ENCODE measurements at places on chromosomes 11 and 22.

- no peak for DNase-seq
Observed at GRCh38 chr11:123707206-123707605, 34.3 kb downstream of the ZNF202 start.

DNA sequence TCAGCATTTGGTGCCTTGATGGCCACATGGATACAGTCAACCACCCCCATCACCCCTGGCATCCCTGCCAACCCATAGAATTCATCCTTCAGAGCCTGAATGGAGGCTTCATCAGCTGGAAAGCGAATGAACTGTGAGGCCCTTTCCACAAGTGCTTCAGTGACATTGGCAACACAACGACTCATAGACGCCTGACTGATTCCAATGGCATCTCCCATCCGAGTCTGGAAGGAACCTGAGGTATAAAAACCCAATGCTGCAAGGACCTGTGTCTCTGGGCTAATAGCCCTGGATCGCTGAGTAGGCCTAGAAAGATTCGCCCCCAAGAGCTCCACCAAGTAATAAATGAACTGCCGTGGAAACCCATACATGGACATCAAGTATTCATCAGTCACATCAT lies 1.3 kb downstream of the HARBI1 start:
- DNase-seq: no peak

DNA sequence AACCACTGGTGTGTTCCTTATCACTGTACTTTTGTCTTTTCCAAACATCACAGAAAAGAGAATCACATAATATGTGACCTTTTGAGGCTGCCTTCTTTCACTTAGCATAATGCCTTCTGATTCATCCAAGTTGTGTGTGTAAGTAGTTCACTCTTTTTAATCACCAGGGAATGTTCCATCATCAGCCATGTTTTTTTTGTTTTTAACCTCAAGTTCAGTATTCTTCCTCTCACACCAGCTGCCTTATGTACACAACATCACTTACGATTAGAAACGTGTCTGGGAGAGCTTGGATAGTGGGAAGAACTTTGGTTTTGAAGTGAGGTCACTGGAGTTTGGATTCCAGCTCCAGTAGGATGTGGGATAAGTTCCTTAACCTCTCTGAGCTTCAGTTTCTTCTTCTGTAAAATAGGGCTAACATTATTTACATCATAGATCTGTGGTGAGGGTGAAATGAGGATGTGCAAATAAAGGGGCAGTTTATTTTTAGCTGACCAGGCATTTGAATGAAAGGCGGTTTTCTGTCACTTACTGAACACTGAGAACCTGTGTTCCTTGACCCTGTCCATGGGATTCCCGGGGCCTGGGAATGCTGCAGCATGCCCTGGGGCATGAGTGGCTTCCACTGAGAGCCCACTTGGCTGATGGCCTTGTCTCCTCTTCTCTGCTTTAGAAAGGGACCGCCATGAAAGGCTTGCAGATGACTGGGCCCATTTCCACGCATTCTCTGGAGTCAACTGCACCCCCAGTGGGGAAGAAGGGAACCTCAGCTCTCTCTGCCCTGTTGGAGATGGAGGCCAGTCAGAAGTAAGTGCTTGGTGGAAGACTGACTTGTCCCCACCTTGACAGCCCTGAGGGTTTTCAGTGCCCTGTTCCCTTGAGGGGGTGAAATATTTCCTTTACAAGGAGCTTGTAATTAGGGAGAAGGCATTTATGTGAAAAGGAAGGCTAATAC lies 92.6 kb downstream of the DEPDC5 start:
- DNase-seq: no peak

DNA sequence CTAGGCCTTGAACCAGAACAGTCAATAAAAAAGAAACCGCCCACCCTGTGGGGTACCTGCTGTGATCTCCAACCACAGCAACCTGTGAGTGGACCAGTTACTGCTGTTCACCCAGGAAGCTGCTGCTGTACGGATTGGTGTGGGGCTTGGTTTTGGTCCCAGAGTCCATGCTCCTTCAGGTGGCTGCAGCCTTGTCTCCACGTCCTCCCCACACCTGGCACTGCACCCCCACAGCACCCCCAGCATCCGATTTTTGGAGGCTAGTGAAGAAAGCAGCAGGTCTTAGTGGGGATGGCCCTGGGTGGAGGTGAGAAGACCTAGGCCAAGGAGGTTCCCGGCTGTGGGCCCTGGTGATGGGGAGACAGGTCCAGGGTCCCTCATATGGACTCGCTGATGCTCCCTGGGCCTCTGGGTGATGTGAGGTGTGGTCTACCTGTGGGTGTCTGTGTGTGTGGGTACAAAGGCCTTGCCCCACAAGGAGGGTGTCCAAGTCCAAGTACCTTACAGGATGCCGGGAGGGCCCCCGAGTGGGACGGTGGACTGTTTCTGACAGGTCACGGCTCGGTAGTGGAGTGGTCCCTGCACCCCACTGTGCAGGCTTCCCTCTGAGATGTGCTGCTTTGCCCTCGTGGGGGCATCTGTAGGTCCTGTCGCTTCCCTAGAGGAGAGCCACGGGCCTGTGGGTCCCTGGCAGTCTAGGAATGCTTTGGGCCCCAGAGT lies 283.4 kb downstream of the TBC1D22A start:
- DNase-seq: peak; percentile 5

DNA sequence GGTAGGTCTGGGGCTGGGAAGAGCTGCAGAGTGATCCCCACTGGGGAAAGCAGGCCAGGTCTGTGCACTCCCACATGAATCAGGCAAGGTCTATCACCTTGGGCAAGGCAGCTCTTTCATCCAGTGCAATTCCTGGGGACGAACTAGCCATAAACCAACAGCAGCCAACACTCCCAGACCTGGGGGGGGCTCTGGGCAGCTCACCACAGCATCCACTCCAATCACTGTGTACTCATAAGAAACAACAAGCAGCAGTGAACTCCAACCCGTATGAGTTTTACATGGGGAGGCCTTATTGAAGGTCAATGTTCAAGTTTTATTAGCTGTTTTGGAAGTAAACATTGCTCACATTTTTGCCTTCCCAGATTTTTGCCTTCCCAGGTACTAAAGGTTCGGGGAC lies 157.4 kb upstream of the NAV2 start:
- DNase-seq: no peak

GRCh38 chr11:61004761-61005181 lies 33.3 kb downstream of the CD6 start:
- DNase-seq: no peak

GRCh38 chr11:102458548-102458947 lies 6.0 kb upstream of the TMEM123 start:
- DNase-seq: no peak

- DNase-seq: no peak
Observed at GRCh38 chr11:40403321-40403720, 1056.1 kb downstream of the LRRC4C start.

- no peak for DNase-seq
Observed at GRCh38 chr11:71338801-71339395, 86.5 kb upstream of the SHANK2 start.

DNA sequence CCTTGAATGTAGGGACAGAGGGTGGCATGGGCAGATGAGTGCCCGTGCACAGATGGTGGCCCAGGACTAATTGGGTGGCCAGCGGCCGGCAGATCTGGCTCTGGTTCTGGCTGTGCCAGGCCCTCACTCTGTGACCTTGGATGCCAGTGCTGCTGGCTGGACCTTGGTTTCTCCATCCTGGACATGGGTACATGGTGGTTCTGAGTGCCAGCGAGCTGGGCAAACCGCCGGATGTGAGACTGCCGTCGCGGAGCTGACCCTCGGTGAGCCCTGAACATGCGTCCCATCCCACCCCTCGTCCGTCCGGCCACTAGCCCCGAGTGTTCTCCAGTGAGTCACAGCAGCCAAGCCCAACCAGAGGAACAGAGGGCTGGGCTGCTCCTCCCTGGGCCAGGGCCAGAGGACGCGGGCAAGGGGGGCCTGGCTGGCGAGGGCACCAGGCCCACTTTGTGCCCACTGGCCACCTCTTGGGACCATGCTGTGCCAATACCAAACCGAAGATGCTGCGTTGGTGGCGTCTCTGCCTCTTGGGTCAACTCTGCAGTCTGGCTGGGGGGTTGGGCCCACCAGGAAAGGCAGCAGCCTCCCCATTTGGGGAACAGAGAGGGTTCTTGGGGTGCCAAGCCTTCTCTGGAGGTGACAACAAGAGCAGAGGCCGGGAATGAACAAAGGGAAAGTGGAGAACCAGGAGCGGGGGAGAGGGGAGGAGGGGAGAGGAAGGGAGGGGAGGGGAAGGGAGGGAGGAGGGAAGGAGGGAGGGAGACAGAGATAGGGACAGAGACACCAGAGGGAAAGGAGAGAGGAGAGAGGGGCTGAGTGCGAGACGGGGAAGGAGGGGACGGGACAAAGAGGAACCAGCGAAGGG lies 10.7 kb downstream of the LSP1 start:
- DNase-seq: peak; percentile 56

DNA sequence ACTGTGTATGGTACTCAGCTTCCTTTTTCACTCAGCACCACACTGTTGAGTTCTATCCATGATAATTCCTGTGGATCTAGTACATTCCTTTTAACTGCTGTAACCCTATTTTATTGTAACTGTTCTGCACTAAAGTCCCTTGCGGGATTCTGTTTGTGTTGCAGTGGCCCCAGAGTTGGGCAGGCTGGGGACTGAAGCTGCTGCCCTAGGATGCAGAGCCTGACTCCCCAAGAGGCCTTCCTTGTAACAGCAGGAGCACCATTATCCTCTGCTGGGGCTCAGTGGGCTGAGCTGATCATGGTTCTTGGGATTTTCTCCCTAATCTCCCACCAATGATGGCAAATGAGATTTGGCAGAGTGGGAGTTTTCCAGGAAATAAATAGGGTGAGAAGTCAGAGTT lies 77.7 kb downstream of the CABIN1 start:
- DNase-seq: no peak

- no peak for DNase-seq
Observed at GRCh38 chr22:47095395-47096122, 333.1 kb downstream of the TBC1D22A start.

DNA sequence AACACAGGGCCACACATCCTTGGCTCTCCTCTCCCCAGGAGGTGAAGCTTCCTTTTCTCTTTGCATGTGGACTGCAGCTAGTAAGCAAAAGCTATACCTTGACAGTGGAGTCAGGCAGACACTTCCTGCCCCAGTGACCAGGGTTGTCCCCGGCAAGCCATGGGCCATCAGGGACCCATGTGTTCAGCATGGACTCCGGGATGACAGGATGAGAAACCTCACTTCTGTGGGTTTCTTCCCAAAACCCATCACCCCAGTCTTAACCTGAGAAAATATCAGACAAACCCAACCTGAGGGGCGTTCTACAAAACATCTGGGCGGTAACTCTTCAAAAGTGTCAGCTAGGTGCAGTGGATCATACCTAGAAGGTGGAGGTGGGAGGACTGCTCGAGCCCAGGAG lies 40.2 kb downstream of the GNB1L start:
- no peak for DNase-seq

GRCh38 chr11:130457623-130458409 lies 9.4 kb downstream of the ADAMTS15 start:
- no peak for DNase-seq

- no peak for DNase-seq
Observed at GRCh38 chr11:37963440-37963839, 1365.4 kb upstream of the RAG2 start.

- peak; percentile 84 for DNase-seq
Observed at GRCh38 chr11:63999349-64000025, 13.2 kb downstream of the OTUB1 start.

DNA sequence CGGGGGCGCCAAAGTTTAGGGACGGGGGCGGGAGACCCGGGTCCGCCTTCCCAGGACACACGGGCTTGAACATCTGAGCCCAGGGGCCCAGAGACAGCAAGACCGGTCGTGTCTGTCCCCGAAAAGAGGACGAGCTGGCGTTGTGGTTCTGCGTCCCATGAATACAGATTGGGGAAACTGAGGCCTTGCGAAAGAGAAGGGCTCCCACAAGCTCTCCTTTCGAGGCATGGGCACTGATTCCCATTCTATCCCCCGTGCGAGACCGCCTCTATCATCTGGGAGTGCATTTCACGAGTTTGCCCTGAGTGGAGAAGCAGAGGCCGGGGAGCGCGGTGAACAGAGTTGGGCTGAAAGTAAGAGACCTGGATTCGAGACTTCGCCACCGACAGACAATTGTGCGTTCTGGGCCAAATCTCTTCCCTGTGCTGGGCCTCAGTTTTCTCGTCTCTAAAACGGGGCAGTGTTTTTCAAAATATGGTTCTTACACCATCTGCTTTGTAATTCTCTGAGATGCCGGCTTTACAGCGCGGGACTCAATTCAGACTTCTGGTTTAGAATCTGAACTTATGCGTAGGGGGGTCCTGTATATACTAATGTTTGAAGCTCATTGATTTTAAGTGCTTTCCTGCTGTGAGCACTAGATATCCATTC lies 471 bp downstream of the RNF185 start:
- DNase-seq: peak; percentile 35

GRCh38 chr22:38243007-38243765 lies 29.6 kb downstream of the TMEM184B start:
- no peak for DNase-seq

DNA sequence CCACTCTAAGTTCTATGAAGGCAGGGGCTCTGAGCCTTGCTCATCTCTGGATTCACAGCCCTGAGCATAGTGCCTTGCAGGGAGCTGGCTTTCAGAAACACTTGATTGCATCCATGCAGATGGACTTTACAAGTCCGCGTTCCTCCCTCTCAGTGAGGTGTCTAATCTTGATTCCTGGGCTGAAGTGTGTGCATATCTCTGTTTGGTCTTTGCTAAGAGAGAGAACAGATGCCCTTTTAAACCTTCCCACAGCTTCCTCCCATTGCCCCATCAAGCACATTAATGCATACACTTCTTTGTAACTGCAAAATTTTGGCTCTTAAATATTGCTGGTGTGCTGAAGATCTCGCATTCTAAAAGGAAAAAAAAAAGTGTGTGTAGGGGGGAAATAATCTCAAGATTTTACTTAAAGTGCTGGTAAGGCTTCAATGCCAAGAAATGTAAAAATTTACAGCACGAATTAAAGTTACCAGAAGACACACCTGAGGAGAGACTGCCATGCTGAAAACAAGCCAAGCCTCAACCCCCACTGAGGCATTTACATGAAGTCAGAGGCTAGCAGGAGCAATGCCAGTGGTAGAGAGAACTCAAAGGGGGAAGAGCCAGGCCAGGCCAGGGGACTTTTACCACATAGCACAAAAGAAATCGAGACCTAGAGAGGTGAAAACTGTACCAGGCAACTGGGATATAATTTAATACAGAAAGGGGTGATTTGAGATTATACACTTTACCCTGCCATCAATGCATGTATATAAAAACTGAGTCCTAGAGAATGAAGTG lies 492.1 kb downstream of the SOX6 start:
- no peak for DNase-seq

DNA sequence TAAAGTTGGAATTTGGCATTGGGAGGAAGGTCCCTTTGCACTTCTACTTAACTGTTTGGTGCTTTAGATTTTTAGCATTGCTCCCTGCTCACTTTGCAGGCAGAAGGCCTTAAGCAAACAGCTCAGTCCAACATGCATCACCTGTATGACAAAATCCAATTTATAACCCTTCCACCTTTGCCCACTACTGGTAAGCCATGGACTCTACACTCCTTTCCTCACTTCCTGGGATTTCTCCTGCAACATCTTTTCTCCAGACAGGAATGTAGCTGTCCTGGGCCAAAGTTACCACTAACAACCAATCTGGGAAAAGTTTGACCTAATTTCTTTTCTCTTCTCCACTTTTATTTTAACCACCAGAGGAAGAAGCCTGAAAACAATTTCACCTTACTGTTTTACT lies 1.8 kb upstream of the OR2D2 start:
- DNase-seq: no peak

- no peak for DNase-seq
Observed at GRCh38 chr11:38788561-38788960, 2190.5 kb upstream of the RAG2 start.

- no peak for DNase-seq
Observed at GRCh38 chr11:115625502-115625901, 121.3 kb upstream of the CADM1 start.
